BJ (cell line): ENCODE measurements at places on chromosomes 4 and X.

DNA sequence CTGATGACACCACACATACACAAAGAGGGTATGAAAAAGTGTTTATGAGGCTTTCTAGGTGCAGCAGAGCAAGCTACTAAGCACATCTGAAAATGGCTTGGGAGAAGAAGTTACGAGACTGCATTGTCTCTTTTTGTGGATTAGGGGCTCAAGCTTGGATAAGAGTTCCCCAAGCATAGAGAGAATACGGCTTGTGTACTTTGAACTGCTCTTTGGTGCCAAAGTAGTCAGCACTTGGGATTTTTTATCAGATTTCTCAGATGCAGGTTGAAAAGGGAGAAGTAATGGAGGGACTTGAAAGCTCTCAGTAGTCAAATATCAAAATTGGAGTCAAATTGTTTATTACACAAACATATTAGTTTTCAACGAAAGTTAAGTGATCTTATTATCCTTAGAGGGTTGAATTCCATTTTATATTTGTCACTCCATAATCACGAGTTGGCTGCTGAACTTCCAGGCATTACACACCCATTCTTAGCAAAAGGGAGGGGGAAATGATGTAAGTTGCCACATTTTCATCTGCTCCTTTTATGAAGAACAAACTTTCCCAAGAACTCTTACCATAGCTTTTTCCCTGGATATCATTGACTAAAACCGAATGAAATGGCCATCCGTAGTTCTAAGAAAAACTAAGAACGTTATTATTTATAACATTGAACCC is 1904.9 kb downstream of the PCDH7 start:
- DNase-seq: no peak

GRCh38 chr4:160848901-160849760 is 1314.7 kb downstream of the FSTL5 start:
- DNase-seq: no peak

DNA sequence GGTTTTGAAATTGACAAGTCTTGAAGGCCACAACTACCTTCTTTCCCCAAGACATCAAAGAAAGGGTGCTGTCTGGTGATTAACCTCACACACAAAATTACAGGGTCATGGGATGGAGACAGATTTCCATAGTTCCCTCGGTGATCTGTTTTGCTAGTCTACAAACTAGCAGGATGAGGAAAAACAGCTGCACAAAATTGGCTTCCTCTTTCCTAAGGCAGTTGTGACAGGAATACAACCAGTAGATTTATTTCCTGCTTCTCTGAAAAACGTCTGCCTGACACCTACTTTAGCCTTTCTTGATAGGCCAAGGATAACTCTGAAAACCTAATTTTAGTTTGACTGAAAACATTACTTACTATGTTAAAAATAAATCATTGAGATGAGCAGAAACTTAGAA is 39.6 kb downstream of the DKK2 start:
- DNase-seq: no peak

GRCh38 chr4:108360754-108361445 is 192.2 kb upstream of the LEF1 start:
- DNase-seq: peak; percentile 85

DNA sequence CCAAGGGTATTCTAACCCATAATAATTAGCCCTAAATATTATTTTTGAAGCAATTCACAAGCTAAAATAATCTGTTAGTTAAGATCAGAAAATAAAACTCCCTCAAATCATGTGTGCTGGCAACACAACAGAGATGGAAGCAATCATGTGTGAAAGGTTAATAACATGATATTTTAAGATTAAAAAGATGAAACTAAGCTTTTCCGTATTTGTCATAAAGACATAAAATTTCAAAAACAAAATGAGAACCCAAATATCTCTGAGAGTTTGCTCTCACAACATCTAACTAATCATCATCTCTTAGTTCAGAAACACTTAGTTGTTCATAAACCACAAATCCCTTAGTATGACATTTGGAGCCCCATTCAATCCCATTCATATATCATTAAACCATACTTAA is 749.1 kb downstream of the CCSER1 start:
- no peak for DNase-seq

- DNase-seq: no peak
Measured at GRCh38 chr4:169225812-169226211, 44.9 kb downstream of the SH3RF1 start.

- no peak for DNase-seq
Measured at GRCh38 chrX:63809173-63809572, 24.2 kb upstream of the ARHGEF9 start.

DNA sequence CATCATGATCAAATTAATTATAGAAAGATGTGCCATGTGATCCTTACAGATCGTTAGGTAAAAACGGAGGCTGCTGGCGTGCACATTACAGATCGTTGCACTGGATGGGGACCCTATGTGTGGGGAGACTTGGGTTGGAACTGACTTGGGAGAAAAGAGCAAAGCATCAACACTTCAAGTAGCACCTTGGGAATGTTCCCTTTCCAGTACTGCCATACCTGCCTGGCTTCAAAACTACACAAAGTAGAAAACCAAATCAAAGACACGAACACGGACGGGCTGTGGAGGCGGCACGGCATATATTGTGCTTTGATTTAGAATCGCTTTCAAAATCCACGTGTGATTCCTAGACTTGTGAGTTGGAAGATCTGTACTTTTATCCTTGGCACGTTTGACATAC is 898 bp downstream of the CMC4 start:
- DNase-seq: no peak

DNA sequence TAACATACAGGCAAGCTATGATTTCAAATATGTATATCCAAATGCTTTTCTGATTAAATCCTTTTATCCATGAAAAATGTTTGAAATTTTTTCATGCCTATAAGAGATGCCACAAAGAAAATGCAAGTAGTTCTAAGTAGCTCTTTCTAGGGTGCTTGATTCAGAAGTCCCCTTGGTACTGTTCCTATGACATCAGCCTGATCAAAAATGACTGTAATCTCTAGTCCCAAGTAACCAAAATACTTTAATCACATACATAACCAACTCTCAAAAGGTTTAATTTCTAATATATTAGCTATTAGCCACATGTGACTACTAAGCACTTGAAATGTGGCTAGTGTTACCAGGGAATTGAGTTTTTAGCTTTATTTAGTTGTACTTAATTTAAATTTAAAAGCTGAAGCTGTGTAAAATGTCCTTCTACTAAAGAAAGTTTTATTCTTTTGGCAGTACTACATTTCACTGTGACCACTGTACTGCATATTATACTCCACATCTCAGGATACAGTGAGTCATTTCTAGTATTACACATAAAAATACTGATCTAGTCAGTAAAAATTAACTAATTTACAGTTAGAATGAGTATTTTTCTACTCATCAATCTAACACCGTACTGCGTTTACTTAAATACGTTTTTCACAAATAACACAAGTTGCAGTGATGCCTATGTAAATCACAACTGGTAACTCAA is 33.9 kb downstream of the FBXW7 start:
- DNase-seq: no peak

DNA sequence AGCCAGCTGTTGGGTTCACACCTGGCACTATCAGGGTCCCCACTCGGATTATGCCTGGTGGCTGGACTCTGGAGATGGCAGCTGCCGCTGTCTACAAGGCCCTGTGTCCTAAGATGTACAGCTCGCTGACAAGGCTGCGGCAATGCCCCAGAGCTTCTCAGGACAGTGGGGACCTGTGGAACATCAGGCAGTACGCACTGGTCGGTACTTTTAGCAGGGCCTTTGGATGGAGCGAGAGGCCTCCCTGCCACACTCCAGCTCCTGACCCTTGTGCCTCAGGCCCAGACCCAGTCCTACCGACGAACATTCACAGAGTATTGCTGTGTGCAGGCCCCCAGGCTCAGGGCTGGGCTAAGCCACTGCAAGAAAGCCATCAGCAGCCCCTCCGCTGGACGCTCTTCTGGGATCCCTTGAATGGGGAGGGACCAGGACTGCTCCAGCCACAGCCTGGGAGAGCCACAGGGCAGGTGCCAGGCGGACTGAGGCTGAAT is 45.7 kb upstream of the HMX1 start:
- DNase-seq: no peak

DNA sequence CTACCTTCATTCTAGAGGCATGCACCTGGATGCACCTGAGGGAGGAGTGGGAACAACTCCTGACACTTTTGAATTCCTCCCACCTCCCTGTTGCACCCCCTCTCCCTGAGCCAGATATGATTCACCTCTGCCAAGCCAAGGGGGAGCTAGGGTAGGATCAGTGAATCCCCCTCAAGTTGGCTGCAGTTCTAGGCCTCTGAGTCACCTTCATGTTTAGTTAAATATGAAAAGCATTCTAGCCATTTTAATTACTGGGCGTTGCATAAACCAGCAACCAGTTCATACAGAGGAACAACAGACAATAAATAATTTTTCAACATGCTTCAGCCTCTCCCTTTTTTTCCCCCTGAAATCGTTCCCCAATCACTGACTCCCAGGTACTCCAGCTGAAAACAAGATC is 1440.2 kb downstream of the ADGRL3 start:
- no peak for DNase-seq

DNA sequence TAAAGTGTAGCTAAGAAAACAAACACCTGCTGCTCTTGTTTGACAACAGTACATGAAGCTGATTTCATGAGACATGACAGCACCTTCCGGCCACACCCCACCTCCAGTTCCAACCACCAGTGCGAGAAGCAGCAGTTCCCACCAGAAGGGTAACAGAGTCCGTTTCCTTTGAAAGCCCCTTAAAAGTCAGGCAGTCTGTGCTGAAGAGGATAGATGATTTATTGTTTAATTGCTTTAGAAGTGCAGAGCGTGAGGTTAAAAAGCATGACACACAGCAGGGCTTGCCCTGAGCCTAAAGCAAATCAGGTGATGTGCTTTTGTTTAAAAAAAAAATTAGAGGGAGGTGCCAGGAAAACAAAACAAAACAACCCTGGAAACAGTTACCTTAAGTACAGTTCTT is 82.6 kb downstream of the HADH start:
- no peak for DNase-seq

DNA sequence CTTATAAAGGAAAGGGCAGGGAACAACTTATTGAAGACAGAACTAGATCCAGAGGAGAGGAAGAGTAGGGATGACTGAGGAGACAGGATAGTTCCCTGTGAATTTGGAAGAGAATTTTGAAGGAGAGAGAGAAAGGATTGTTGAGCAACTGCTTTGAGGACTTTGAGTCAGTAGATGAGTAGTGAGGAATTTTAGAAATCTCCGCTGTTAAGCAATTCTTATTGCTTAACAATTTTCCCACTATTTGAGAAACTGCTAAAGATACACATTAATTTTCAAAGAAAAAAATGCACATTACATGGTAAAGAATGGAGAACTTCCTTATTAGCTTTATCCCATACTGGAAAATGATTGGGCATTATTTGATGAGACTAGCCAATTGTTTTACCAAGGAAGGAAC is 116.3 kb upstream of the NRK start:
- DNase-seq: no peak

DNA sequence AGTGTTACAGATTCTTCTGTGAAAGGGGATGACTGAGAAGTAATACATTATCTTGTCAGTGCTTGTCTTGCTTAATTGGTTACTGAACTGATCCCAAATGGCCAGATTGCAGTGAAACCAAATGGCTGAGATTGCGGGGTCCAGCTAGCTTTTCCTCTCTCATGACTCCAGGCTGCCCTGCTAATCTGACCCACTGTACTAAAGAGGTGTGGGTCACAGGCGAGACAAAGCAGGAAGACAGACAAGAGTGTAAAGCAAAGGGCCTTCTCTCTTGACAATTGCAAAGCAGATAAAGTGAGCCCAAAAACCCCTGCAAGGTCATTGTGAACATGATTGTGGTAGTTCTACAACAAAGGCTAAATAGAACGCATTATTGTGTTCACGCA is 2.1 kb downstream of the TMEM150C start:
- DNase-seq: no peak

DNA sequence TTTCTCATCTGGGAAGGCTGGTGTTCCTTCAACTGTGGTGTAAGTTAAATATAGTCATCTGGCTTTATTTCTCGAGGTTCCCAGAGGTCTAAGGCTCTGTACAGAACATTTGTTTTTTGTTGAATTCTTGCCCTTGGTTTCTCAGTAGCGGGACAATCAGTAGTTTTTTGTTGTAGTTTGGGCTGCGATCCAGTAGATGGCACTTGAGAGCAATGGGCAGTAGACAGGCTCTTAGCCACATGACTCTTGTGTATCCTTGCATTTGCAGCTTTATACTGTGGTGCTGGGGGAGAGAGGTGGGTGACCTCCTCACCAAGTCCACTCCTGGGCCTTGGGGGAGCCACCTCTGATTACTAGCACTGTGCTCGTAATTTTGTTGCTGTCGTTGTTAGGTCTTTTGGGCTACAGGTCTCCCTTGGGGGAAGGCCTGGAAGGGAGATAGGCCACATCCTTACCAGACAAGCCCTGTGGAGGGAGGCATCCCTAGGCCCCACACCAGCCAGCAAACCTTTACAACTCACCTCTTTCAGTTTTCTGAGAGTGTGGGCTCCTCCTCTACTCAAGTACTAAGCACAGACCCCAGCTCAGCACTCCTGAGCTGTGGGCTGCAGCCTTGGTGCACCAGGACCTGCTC is 8.1 kb downstream of the ETDB start:
- no peak for DNase-seq

- DNase-seq: no peak
Measured at GRCh38 chr4:84507941-84508340, 8.8 kb upstream of the NKX6-1 start.

- peak; percentile 14 for DNase-seq
Measured at GRCh38 chrX:2401590-2402360, 99.0 kb downstream of the DHRSX start.

DNA sequence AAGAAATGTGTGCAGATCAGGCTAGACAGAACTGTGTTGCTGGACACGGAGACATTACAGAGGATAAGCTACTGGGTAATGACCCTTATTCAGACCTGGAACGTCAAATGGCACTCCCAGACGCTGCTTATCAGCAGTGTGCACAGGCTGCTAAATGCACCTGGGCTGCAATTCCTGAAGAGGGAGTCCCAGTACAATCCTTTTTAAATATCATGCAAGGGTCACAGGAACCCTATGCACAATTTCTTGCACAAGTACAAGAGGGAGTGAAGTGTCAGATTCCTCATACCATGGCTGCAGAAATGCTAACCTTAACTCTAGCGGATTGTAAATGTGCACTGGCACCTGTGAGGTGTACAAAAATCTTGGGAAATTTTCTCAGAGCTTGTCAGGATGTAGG is 16.9 kb downstream of the SPIN2B start:
- no peak for DNase-seq
